ENCODE measurements at places on chromosomes 2 and 18.

GRCh38 chr18:49907346-49907929 lies 94.1 kb upstream of the ACAA2 start:
- DNase-seq, result no peak

- DNase-seq, result no peak
These were observed 82.1 kb upstream of the PXDN start for GRCh38 chr2:1826226-1826905.

- no peak for DNase-seq
These were observed 567.3 kb upstream of the ZNF804A start for GRCh38 chr2:184030989-184031388.

DNA sequence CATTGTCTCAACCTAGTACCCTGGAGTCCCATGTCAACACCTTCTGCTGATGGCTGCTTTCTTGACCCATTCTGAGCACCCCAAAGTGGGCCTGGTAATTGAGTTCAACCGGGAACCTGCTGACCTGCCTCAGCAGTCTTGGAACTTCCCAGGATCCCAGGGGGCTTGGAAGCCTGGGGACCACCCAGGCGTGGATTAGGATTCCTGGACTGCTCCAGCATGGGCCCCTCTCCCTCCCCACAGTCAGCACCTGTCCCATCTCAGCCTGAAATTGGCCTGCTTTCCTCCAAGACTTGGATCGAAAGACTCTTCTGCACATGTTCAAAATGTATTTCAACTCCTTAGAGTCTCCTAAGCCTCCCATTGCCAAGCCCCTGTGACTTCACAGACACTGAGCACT lies 15.4 kb upstream of the MRPL33 start:
- DNase-seq, result no peak

DNA sequence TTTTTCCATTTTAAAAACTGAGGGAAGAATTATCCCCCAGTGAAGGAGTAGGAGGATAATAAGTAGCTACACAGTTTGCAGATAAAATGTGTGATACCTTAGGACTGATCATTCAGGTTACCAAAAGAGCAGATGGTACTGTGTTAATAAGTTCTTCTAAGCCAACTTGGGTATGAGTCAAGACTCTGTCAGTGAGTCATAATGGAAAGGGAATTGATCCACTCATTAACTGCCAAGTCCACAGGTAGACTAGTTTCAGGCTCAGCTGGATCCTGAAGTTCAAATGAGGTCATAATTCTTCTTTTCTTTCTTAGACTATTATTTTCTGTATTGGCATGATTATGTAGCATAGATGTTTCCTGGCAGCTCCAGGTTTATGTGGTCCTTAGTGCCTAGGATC lies 142.4 kb upstream of the ALPP start:
- DNase-seq, result no peak

DNA sequence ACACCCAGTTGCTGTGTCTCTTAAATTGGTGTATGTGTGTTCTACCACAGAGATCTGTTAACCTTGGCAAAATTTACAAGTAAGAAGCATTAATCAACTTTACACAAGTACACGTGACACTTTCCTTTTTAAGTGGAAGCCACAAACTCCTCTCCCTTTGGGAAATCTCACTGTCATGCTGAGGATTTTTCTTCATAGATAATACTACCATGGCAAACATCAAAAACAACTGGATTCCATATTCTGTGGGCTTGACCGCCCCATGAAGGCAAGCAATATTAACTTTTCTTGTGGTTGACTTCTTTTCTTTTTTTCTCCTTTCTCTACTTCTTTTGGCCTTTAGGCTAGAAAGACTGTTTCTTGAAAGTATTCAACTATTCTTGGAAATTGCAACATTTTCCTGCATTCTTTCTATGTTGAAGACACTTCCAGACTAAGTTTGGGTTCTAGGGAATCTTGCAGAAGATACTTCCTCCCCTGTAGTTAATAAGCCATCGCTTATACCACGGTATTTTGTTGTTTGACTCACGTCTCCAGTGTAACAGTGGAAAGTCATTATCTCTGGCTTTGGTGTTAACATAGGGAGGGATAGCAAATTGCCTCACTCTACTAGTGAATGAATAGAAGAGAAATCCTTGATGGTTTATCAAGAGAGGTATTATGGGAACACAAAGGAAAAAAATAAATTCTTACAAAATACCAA lies 79.5 kb downstream of the SLC8A1 start:
- DNase-seq, result no peak

GRCh38 chr2:158130832-158131473 lies 29.3 kb downstream of the UPP2 start:
- no peak for DNase-seq

DNA sequence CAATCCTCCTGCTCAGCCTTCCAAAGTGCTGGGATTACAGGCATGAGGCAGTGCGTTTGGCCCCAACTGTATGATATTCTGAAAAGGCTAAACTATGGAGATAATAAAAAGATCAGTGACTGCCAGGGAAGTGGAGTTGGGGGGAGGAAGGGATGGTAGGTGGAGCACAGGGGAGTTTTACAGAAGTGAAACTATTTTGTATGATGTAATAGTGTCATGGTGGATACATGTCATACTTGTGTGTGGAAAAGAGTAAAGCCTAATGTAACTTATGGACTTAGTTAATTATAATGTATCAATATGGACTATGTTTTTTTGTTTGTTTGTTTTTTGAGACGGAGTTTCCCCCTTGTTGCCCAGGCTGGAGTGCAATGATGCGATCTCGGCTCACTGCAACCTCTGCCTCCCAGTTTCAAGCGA lies 2.9 kb upstream of the GGCX start:
- no peak for DNase-seq
